ENCODE measurements at places on chromosomes 4 and X.

- DNase-seq = no peak
Measured at GRCh38 chr4:38332699-38333098, 331.3 kb upstream of the KLF3 start.

GRCh38 chr4:37889849-37890800 lies 759 bp upstream of the TBC1D1 start:
- peak; percentile 54 for DNase-seq

GRCh38 chr4:149345424-149345823 lies 470.2 kb downstream of the IQCM start:
- no peak for DNase-seq

GRCh38 chr4:5809216-5809776 lies 83.6 kb downstream of the CRMP1 start:
- no peak for DNase-seq

DNA sequence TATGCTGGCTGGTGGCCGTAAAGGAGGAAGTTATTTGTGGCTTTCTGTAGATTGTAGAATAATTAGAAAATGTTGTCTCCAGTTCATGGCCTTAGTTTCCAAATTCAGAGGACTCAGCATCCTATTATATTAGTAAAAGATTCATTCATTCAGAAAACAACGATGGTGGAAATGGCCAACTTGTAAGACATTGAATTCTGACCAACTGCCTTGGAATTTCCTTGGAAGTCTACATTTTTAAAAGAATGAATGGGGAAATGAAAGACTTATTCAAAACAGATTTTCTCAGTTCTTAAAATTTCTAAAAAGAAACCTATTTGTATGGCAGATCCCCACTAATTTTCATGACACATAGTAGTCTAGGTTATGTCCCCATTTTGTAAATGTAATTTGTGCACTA lies 561.5 kb downstream of the ANKRD50 start:
- no peak for DNase-seq

DNA sequence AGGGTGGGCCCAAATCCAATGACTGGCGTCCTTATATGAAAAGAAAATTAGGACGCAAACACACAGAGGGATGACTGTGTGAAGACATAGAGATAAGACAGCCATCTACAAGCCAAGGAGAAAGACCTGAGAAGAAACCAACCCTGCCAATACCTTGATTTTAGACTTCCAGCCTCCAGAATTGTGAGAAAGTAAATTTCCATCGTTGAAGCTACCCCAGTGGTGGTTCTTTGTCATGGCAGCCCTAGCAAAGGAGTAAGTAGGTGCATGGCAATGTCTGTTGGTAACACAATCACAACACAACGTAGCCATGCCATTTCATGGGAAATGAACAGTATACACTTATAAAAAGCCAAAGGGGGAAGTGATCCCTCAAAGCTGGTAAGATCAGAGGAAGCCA lies 25.3 kb downstream of the SMIM20 start:
- DNase-seq = no peak

DNA sequence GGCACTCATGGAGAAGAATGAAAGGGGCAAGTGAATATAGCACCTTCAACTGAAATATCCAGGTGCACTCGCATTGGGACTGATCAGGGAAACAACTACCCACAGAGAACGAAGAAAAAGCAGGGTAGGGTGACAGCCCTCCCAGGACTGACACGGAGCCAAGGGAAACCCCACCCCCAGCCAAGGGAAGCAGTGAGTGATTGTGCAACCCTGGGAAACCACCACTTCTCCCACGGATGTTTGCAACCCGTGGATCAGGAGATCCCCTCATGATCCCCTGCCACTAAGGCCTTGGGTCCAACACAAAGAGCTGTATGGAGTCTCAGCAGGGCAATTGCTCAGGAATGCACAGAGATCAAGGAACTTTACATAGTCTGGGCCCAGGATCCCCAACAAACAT lies 158.5 kb upstream of the HCCS start:
- DNase-seq = no peak
